Suppressor macrophage treated with lipopolysaccharide for 1 hour (primary cell): ENCODE measurements at places on chromosomes 5 and 9.
A peak's percentile ranks its signal among the peaks of the same experiment; 100 is the strongest.

GRCh38 chr5:139416651-139417050, 12.8 kb upstream of the SPATA24 start:
- no peak for DNase-seq

DNA sequence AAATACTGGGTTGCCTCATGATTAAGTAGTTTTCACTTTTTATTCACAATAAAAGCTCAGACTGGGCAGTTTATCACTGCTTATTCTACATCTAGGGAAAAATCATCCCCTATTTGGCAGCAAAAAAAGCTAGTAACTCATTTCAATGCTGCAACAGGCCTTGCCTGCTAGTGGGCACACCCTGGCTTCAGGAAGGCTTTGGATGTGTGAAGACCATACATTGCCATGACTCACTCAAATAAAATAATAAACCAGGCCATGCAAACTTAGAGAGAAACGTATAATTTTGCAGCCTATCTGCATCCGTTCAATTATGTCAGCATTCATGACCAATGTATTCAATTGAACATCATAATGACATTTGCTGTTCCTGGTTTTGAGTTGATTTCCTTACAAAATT, 402.9 kb downstream of the PIK3R1 start:
- DNase-seq: no peak

DNA sequence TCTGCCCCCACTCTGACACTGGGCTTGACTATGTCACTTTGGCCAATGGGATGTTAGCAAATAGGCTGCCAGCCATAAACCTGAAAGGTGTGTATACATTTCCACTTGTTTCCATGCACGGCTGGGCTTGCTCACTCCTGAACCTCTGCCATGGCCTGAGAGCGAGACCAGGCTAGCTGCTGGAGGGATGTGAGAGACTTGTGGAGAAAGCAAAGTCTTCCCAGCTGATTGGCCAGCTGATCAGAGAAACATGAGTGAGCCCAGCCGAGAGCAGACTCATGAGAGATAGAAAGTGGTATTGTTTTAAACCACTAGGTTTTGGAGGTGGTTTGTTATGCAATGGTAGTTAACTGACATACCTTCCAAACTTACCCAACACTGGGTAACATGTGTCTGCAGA, 13.9 kb downstream of the FAM193B start:
- DNase-seq: no peak

- DNase-seq: peak; percentile 12
Observed at GRCh38 chr9:5799314-5799713, 33.6 kb downstream of the ERMP1 start.
